ENCODE measurements at places on chromosomes 3 and 15.
A peak's percentile ranks its signal among the peaks of the same experiment; 100 is the strongest.

GRCh38 chr3:157093096-157093495 lies 66.9 kb downstream of the CCNL1 start:
- DNase-seq: no peak

DNA sequence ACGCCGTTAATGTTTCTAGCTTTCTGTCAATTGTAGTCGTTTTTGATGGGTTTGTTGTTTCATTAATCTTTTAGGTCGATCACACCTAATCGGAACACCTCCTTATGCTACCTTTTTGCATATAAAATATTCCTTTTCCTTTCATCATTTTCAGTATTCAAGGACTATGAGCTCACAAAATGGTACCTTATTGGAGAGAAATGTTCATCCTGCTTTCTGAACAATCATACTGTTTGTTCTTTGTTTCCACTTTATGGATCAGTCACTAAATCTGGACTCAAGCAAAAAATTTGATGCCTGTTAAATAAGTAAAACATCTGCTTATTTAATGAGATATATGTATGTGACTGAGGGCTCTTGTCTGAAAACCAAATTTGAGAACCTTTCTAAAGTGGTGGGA lies 1.1 kb downstream of the KIF15 start:
- DNase-seq: no peak

GRCh38 chr15:95024351-95024750 lies 793.0 kb downstream of the MCTP2 start:
- no peak for DNase-seq

DNA sequence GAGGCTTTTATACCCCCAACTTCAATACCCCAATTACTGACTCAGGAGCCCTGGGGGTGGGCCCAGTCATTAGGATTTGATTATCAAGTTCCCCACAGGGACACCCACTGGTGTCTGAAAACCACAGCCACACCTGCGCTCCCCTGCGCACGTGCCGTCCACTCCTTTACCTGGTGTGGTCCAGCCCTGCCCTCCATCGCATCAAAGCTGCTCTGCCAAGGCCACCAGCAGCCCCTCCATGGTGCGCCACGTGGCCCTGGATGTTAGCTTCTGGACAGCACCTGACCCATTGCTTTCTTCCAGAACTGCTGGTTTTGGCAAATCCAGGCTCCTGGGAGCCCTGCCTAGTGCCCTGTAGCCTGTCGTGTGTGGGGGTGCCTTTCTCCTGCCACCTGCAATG lies 136.3 kb downstream of the NSMCE3 start:
- DNase-seq: no peak

GRCh38 chr15:22232675-22233074 lies 152.3 kb downstream of the OR4M2 start:
- no peak for DNase-seq

DNA sequence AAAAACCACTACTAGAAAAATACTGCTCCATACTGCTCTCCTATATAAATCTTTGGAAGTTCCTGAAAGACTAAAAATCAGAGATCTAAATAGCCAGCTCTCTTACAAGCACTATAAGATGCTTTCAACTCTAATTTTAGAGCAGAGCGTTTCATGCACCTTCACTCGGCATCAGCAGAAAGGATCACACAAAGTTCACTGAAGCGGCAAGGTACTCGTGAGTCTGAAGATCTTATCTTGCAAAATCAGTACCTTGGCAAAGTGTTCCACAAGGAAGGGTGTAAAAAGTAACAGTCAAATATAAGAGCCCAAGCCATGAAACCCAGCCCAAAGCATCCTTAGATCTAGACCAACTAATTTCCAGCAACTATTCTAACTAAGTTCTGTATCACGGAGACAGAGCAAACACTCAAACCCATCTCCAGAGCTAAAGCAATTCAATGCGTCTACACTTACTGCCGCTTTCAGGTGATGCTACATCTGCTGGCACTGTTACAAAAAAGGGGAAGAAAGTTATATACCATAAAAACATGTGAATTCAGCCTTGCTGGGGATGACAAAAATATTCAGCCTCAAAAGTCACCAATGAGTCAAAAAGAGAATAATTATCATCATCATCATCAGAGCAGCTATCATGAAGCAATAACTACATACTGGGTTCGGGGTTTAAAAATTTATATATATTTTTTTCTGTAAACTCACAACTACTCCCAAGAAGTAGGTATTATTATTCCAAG lies 16.3 kb downstream of the VPS39 start:
- DNase-seq: no peak

DNA sequence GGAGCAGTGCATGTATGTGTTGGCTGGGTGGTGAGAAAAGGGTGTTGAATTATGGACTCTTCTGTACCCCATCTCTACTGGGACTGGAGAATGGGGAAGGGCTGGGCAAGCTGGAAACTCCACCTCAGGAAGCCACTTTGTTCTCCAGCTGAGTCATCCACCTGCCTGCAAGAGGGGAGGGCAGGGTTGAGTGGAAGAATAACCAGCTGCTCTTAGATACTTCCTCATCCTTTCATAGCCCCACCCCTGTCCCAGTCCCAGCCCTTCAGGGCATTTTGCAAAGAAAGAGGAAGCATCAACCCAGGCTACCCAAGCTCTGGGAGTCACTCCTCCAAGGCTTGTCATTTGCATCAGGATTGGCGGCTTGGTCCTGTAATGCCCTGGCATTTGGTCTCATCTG lies 33.1 kb downstream of the RAB11A start:
- no peak for DNase-seq

DNA sequence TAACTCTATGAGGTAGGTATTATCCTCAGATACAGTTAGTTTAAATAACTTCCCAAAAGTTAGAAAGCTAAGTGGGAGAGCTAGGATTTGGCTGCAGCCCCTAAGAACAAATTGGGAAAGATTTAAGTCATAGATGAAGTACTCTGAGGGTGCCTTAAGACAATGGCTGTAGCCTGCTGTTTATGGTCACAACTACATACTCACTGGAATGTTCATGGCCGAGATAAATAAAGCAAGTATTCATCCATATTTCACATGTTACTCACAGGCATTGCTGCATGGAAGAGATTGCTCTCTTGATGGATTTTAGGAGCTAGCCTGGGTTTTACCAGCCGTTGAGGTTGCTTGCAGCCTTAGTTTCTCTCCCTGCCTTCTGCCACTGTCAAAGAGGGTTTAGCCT lies 145.0 kb downstream of the CMSS1 start:
- DNase-seq: no peak

GRCh38 chr3:44942202-44942921 lies 33.6 kb downstream of the ZDHHC3 start:
- DNase-seq: no peak

- no peak for DNase-seq
Measured at GRCh38 chr3:126134219-126134975, 46.0 kb downstream of the ALDH1L1 start.

DNA sequence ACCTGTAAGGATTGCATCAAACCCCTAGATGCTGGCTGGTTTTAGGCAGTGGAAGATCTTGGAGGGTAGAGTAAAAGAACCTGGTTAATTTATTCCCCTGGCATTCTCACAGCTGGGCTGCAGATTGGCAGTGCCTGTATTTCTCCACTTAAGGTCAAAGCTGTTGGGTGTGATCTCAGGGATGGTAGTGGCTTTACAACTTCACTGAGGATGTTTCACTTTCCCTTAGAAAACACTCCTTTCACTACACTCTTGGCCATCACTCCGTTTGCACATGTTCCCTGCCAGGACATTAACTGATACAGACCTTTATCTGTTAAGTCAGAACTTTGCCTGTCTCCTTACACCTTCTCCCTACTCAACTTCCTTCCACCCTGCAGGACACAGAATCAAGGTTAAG lies 779.1 kb upstream of the SEMA6D start:
- no peak for DNase-seq

- no peak for DNase-seq
Measured at GRCh38 chr3:193884027-193884426, 251.9 kb upstream of the HES1 start.

DNA sequence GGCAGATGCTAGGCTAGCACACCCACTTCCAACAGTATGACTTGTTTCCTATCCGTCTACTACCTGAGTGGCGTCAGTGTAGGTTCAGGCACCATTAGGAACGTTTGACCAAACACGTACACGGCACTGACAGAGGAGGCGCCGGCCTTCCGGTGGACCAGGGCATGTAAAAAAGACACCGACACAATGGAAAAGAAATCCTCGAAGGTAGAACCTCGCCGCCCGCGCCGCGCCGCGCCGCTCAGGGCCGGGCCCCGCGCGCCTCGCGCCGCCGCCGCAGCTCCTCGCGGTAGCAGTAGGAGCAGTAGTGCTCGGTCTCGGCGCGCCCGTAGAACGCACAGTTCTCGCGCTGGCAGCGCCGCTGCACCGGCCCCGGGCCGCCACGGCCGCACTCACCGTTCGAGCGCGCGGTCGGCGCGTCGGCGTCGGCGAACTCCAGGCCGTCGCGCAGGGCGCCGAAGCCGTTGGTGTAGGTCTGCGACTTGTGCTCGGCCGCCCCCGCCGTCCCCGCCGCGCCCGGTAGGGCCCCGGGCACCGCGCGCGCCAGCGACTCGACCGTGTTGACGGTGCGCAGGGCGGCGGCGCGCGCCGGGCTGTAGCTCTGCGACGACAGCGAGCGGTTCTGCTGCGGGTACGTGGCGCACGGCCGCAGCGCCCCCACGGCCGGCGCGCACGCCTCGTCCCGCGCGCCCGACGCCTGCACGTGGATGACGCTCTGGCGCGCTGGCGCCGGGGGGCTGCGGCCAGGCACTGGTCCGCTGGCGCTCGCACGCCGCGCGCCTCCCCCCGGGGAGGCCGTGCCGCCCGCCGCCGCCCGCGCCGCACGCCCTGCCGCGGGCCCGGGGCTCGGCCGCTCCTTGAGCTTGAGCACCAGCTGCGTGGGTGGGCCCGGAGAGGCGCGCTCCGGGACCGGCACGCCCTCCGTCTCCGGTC lies 156.7 kb downstream of the KLF13 start:
- DNase-seq: peak; percentile 7

GRCh38 chr15:77497942-77498361 lies 77.3 kb downstream of the HMG20A start:
- no peak for DNase-seq

DNA sequence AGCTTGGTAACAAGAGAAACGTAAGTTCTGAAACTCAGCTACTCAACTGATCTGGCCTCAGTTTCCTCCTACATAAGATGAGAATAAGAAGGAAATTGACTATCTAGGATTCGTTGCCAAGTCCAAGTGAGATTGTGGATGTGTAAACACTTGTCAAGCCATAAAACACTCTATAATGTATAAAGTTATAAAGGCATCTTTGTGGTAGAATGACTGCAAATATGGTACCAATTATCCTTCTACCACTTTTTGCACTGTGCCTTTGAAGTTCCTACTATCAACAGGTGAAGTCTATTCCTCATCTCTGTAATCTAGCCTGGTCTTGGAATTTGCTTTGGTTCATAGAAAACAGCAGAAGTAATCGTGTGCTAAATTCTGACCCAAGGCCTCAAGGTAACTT lies 138.2 kb downstream of the GADL1 start:
- no peak for DNase-seq

DNA sequence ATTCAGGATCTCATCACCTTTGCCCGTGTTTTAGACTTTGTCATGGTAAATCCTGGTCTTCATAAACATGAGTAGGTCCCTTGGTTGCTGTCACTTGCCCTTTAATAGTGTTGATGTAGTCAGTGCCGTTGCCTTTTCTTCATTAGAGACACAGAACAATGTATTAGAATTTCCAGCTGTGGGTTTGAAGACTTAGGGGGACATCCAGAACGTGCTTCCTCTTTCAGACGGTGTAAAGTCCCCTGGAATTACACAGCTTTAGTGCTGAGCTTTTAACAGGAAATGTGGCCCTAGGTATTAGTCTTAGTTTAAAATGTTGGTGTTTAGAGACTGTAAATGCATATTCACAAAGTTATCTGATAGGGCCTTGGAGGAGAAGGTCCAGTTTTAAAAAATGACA lies 8.8 kb upstream of the LRCH3 start:
- no peak for DNase-seq

- DNase-seq: no peak
Measured at GRCh38 chr3:107224026-107224596, 153.1 kb upstream of the CCDC54 start.

DNA sequence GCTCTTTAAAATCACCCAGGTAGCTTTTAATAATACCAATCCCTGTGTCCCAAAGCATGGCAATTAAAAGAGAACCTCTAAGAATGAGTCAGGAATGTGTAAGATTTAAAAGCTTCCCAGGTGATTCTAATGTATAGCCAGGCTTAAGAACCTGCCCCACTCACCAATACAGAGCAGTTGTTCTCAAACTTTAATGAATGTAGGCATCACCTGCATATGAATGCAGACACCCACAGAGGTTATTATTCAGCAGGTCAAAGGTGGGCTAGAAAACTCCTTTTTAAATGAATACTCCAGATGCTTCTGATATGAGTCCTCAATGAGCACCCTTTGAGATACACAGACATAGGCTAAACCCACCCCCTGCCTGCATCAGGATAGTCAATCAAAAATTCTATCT lies 298.1 kb upstream of the KCNMB2 start:
- DNase-seq: no peak

- DNase-seq: no peak
Measured at GRCh38 chr15:92034227-92034626, 180.7 kb downstream of the SLCO3A1 start.

- no peak for DNase-seq
Measured at GRCh38 chr15:74434263-74435136, 742 bp upstream of the SEMA7A start.

GRCh38 chr15:92586383-92586942 lies 69.1 kb downstream of the FAM174B start:
- DNase-seq: no peak

DNA sequence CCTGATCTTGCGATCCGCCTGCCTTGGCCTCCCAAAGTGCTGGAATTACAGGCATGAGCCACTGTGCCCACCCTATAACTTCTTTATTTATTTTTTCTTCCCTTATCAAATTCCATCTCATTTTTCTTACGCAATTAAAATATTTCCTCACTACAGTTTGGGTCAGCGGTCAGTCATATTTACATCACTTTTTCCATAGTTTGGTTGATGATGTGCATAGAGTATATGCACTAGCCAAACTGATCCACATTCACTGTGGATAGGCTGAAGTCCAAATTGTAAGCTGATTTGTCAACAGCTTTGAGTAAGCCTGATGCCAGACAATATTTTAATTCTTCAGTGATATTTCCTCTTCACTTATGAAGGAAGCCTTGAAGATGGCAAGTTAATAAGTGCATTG lies 256.3 kb downstream of the TIGIT start:
- no peak for DNase-seq

DNA sequence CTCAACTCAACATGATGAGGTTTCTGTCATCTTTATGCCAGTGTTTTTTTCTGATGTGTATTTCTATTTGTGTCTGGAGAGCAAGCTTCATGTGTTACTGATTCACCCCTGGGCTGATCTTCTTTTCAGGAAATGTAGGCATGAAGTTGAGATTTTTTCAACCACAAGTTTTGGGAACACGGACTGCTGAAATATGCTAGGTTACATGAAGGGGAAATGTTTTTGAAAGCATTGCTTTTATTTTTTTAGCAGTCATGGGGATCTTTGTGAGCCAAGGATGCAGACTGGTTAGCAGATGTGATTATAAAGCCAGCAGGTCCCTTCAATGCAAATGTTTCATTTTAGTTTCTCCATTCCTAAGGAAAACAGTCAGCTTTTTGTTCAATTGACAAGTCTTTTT lies 219.3 kb upstream of the COL8A1 start:
- DNase-seq: no peak

DNA sequence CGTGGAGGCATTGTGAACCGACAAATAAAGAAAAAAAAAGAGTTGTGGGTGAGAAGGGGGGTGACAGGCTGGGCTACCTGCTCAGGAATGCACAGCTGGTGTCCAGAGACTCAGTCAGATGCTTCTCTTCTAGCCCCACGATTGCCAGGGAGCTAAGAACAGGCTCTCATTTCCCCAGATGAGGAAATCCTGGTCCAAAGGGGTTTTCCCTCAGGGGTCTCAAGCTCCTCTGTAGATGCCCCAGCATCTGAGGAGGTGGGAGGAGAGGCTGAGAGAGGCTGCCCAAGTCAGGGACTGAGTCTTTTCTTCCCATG lies 35.5 kb downstream of the BNC1 start:
- no peak for DNase-seq

Data from stimulated activated CD8-positive, alpha-beta memory T cell treated with anti-CD3 and anti-CD28 coated beads, Interleukin-4, amount 100 ng/mL, for 1 hour (primary cell).